ENCODE measurements at places on chromosomes 3 and 15.

DNA sequence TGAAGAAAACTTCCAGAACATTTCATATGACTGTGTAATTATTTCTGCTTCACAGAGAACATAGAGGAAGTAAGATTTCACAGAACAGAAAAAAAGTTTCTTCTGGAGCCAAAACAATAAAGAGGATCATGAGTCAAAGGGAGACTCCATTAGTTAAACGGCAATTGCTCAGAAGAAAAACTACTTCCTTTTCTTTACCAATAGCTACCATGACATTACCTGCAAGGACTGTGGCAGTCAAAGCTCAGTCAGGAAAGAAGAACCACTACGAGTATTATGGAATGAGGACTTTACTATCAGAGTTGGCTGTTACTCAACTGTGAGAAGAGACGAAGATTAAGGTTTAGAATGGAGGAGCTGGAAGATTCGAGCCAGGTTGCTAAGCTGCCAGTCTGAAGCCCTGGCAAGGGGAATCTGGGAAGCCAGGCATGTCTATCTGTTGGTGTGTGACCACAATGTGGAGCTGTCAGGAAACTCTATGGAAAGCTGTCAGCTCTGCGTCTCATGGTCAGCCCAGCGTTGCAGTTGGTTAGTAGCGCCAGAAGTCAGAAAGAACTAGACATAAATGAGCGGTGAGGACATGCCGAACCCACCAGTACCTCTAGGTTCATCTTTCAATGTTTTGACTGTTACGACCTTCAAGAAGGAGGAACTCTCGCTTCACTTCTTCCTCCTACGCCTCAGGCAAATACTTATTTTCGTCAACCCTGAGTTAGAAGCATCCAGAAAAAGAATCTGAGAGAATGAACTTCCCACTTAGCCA is 604.3 kb downstream of the FGF12 start:
- DNase-seq = no peak

- DNase-seq = no peak
Measured at GRCh38 chr3:192869131-192870031, 48.3 kb downstream of the MB21D2 start.

DNA sequence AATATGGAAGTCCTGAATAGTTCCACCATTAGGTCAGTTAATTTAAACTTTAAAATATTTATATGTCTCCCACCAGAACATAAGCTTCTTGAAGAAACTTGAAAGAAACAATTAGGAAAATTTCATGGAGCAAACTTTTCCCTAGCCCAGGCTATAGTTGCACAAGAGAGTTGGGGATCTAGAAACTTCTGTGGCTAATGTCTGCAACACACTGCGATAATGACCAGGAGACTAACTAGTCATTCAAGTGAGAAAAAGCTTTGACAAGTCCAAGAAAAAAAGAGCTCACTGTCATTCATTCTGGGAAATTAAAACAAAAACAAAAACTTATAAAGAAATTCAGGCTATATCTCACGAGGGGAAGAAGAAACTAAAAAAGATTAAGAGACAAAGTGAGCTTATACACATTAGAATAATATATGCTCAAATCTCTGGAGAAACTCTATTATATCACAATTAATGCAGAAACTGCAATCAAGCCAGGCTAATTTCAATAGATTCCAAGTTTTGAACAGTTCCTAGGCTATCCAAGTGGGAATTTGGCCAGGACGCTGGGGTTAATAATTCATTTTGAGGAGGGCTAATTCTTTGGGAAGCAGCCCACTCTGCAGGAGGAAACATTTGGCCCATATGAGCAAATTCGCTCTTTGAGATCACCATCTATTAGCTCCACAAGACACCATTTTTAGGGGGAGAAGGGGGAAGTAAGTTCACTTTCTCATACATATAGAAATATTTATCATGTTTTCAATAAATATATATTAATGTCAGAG is 134.6 kb downstream of the MEIS2 start:
- peak; percentile 37 for DNase-seq

DNA sequence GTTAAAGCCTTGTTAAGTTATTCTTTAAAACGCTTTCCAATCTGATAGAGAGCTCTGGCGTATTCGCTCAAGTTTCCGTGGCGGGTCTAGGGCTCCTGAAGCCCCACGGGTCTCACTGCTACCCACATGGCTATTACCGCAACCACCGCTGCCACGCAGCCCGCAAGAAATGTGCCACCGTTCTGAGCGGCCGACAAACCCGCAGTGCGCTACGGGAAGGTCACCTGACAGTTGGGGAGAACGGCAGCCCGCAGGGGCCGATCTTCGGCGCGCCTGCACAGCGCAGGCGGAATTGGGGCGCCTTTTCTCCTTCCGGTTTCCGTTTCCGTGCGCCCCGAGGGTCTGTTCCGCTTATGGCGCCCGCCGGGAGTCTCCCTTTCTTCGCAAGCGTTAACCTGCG is 76.6 kb upstream of the SNRPN start:
- no peak for DNase-seq

DNA sequence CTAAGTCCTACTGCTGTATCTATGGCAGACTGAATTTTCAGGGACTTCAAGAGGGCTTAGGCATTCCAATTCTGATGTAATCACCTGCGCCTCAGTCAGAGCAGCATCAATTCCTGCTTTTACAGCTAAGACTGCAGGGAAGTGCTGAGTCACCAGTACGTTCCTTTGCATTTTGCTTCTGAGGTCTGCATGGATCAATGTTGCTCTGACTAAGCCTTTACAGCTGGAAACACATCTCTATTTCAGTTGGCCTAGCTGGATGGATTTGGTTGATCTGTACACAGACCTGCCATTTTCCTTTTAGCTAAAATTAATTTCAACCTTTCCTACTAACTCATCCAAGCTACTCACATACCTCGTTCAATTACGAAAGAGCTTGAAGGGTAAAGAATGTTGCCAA is 51.3 kb downstream of the ETV5 start:
- peak; percentile 49 for DNase-seq

GRCh38 chr15:69591905-69592508 is 139.4 kb downstream of the RPLP1 start:
- no peak for DNase-seq

DNA sequence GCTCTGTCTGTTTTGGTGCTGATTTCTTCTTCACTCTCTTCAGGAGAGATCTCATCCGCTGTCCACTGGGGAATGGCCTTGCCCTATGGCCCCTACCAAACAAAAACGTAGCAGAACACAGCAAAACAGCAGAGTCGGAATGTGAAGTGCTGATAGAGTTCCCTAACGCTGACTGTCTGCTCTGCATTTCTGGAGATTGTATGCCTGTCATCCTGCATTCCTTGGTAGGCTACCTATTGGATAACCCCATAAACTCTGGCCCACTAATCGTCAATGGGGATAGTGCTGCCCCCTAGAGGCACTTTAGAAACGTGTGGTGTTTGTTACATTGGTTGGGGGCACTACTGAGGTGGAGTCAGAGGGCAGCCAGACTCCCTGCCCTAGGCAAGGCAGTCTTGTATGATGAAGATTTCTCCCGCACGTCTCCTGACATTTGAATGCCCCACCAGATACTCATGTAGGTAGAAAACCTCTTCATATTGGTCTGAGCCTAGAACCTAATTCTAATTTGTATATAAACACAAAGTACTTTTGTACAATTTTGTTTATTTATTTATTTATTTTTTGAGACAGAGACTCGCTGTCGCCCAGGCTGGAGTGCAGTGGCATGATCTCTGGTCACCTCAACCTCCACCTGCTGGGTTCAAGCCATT is 15.6 kb upstream of the MAGEF1 start:
- DNase-seq = peak; percentile 39

DNA sequence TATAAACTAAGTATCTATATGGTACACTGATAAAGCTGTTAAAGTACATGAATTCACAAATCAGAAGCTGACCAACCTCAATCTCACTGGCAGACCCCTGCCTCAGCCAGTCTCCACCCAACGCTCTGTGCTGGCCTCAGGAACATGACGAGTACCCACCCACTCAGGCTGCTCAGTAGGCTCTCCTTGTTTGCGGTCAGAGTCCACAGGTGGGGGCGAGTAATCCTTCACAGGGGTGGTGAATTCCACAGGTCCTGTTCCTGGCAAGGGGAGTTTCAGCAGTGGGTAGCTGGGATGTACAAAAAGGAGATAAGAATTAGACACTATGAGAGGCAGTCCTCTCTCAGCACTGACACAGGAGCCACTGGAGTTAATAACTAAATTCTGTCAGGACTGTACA is 40.9 kb downstream of the SCAP start:
- no peak for DNase-seq

DNA sequence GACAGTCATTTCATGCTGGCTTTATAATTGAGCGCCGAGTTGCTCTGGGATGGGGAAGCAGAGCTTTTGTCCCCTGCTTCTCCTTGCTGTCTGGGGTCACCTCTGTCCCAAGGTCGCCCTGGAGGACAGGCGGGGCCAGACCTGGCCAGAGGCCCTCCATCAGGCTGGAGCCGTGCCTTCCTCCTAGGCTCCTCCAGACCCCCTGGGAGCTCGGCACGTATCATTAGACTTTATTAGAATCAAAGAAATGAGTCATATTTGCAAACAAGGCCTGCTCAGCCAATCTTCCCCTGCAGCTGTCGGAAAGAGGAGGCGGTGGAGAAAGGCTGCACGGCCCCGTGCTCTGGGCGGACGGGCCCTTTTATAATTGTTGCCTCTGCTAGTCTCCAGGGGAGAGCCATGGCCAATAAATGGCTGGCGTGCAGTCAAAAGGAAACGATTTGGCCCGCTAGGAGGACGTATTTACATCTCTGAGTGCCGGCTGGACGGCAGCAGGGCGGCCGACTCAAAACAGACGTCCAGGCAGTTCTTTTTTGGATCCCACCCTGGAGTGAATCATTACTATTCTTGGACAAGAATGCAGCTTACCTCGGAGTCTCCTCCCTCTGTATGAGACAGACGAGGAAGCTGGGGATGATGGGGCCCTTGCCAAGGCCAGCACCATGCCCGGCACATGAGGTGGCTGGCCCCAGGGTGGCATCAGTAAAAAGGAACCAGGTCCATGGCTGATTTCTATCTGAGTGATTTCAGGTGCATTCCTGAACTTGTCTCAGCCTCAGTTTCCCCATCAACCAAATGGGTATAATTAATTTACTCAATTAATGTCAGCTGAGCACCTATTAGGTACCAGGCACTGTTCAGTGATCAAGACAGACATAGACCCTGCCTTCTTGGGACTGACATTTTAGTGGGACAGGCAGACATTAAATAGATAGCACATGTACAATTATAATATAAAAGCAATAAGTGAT is 50.6 kb downstream of the SLC6A6 start:
- DNase-seq = peak; percentile 99

GRCh38 chr3:66931291-66931690 is 66.8 kb upstream of the KBTBD8 start:
- DNase-seq = no peak

DNA sequence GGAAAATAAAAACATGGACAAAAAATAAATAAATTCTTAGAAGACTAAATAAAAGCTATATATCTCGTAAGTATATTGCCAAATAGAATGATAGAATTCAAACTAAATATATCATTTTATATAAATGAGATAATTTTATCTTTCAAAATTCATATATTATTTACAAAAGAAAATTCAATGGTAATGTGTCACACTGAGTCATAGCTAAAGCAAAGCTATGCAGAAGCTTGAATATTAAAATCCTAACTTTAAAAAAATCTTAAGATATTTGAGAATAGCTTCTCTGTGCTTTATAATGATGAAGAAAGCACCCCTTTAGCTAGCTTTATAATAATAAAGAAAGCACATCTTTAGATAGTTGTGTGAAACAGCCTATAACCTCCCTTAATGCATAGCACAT is 1010.8 kb downstream of the OTOL1 start:
- no peak for DNase-seq

- peak; percentile 56 for DNase-seq
Measured at GRCh38 chr3:30496066-30496966, 110.1 kb upstream of the TGFBR2 start.

DNA sequence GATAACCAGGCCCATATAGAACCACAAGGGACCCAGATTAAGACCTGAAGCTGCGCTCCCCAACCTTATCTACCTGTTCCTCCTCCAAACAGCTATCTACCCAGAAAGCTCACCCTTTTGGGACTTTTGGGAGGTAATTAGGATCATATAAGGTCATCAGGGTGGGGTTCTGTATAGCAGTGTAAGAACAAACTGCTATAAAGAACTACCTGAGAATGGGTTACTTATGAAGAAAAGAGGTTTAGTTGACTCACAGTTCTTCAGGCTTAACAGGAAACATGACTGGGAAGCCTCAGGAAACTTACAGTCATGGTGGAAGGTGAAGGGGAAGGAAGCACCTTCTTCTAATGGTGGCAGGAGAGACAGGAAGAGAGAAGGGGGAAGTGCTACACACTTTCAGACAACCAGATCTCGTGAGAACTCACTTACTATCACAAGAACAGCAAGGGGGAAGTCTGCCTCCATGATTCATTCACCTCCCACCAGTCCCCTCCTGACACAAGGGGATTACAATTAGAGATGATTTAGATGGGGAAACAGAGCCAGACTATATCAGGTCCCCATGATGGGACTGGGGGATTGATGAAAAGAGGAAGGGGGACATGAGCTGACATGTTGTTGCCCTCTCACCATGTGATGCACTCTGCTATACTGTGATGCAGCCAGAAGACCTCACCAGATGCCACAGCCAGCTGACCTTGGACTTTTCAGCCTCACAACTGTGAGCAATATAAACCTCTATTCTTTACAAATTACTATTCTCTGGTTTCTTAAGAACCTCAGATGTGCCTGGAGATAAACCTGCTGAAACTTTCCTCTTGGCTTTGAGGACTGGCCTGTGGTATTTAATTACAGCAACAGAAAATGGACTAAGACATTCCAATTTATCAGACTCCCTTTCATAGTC is 15.3 kb upstream of the FMN1 start:
- DNase-seq = no peak

GRCh38 chr3:160562952-160563351 is 2.4 kb downstream of the KPNA4 start:
- DNase-seq = no peak

GRCh38 chr3:4696266-4696665 is 203.1 kb downstream of the ITPR1 start:
- no peak for DNase-seq

- no peak for DNase-seq
Measured at GRCh38 chr3:89606151-89606550, 498.7 kb downstream of the EPHA3 start.

DNA sequence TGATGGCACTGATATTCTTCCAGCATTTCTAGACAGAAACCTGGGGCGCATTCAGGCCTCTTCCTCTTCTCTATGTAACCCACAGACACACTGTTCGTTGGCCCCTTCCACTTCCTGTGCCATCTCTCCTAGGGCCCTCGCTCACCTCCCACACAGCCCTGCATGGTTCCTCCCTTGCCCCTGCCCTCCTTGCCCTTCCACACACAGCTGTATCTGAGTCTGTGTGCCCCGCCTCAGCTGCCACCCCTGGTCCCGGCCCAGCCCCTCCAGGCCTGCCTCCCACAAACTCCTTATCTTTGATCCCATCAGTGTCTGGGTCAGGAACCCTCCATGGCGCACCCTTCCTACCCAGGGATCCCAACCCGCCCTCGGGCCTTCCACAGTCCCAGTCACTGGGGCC is 37.9 kb downstream of the RAB6B start:
- DNase-seq = no peak

DNA sequence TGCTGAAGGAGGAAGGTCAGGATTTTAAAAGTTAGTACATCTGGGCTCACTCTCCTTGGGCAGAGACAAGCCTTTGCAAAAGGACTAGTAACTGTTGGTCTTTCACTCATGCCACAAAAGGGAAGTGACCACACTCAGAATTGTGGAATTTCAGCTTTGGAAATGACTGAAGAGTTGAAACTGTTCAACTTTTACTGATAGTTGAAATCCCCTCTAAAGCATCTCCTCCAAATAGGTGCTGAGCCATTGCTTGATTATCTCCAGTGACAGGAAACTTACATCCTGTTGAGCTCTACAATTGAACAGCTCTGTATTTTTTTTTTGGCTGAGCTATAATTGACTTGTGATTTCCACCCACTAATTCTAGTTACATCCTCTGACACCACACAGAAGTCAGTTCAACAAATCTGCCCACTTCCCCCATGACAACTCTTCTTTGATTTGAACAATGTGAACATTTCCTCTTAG is 254.8 kb upstream of the TPRG1 start:
- no peak for DNase-seq
